ENCODE measurements at places on chromosomes 12 and 14.

DNA sequence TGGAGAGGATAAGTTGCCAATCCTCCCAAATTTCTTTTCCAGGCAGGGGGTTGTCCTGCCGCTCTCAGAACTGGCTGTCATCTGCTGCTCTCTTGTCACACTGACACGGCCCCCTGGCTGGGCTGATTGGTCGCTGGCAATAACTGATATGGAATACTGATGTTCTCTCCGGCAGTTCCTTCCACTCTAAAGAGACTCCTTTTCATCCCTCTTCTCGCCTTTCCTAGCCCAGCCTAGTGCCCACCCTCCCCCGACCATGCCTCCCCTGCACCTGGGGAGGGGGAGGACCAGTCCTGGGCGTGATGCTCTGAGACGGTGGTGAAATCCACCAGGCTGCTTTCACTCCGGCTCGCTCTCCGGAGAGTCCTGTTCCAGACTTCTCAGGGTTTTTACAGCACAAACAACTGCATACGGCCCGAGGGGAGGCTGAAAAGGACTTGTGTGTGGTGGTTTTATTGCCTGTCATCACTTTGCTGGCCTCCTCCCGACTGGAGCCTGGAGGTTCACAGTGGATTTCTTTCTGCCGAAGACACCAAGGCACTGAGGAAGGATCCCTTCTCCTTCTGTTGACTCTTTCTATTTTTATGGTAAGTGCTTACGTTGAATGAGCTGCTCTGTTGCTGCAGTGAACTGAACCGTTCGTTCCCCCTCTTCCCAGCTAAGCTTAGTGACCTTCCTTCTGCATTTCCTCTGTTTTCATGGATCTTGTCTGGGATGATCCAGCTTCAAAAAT lies at the start of gene ANO4:
Gene ANO4, plus strand, starts transcription at position 336 of the 733 bp plus-strand sequence. CDS start 107,010 bp downstream, outside the sequence.
- ATAC-seq: no peak
- H3K4me1 ChIP-seq: no peaks in the 10 kb centered on the region
- H3K36me3 ChIP-seq: no peaks in the 10 kb centered on the region
- H3K4me3 ChIP-seq: no peak within 1 kb of the TSS
- H3K27me3 ChIP-seq: peaks cover 5% of the 10 kb centered on the region
- H3K27ac ChIP-seq: no peak within 1 kb of the TSS

DNA sequence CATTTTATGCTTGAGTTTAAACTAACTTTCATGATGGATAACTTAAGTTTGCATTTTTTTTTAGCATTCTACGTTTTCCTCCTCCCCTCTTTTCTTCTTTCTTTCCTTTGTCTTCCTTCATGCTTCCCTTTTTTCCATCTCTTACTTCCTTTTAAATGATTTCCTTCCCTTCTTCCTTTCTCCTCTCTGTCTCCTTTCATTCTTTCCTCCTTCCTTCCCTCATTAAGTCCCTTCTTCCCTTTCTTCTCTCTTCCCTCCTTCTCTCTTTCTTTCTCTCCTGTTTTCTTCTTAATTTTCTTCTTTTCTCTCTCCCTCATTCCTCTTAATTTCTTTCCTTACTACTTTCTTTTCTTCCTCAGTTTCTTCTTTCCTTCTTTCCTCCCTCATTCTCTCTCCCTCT lies 376.0 kb downstream of the LRIG3 start:
- H3K27ac ChIP-seq: no peak overlapping the region
- no peaks in the 10 kb centered on the region for H3K4me1 ChIP-seq
- no peak overlapping the region for H3K4me3 ChIP-seq
- H3K36me3 ChIP-seq: no peaks in the 10 kb centered on the region
- no peak for ATAC-seq

- no peaks in the 10 kb centered on the region for H3K36me3 ChIP-seq
- H3K27me3 ChIP-seq: no peaks in the 10 kb centered on the region
Observed at GRCh38 chr14:61488417-61489401, 167.3 kb downstream of the PRKCH start.

DNA sequence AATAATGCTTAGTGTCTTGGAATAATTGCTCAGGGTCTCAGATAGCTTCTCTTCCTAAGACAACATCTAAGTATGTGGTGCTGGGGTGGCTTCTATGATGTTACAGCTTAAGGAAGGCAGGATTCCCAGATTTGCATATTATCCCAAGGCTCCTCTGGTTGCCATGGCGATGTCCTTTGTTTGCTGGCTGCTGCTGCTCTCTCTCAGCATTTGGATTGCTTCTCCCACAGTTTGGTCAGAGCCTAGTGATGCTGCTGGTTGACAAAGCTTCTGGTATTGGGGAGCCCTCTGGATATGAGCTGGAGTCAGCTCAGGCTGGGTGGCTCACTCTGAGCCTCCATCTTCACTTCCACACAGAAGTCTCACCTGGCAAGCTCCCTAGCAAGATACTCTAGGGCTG lies 56.4 kb upstream of the FBXO33 start:
- no peaks in the 10 kb centered on the region for H3K36me3 ChIP-seq
- H3K27me3 ChIP-seq: no peaks in the 10 kb centered on the region
- no peak overlapping the region for H3K4me3 ChIP-seq
- H3K27ac ChIP-seq: no peak overlapping the region
- no peaks in the 10 kb centered on the region for H3K4me1 ChIP-seq

DNA sequence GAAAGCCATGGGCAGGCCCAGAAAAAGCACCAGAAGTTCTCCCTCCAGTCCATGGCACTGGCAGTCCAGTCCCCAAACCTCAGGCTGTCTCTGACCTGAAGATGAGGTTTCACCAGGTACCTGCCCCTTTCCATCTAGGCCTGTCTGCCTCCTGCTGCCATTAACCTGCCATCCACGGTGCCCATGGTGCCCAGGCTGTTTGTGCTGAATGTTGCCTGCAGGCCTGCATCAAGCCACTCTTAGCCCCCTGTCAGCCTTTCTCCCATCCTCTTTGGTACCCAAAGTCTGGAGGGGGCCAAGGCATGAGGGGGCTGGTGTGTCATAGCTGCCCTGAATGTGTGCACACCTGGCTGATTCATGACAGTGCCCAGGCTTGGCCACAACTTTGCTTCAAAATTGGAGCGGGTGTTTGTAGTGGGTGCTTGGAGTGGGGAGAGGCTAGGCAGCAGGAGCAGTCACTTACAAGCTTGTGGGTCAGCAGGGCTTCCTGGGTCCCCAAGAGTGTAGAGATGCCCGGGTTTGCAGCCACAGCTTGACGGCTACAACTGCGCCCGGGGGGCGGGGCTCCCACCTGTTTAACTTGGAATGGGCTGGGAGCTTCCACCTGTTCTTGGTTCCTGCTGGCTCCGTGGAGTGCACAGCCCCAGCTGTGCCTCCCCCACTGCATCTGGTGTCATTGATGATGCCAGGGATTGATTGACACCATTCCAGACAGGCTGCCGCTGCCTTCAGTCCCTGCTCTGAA lies 88.5 kb downstream of the GPHN start:
- no peak for ATAC-seq
- H3K36me3 ChIP-seq: no peaks in the 10 kb centered on the region
- H3K4me3 ChIP-seq: no peak overlapping the region

- H3K4me3 ChIP-seq: no peak overlapping the region
- H3K27ac ChIP-seq: no peak overlapping the region
- no peak for ATAC-seq
- H3K36me3 ChIP-seq: peaks cover 62% of the 10 kb centered on the region
- no peaks in the 10 kb centered on the region for H3K4me1 ChIP-seq
- no peaks in the 10 kb centered on the region for H3K27me3 ChIP-seq
Observed at GRCh38 chr12:122348505-122348904, 74.0 kb downstream of the CLIP1 start.

DNA sequence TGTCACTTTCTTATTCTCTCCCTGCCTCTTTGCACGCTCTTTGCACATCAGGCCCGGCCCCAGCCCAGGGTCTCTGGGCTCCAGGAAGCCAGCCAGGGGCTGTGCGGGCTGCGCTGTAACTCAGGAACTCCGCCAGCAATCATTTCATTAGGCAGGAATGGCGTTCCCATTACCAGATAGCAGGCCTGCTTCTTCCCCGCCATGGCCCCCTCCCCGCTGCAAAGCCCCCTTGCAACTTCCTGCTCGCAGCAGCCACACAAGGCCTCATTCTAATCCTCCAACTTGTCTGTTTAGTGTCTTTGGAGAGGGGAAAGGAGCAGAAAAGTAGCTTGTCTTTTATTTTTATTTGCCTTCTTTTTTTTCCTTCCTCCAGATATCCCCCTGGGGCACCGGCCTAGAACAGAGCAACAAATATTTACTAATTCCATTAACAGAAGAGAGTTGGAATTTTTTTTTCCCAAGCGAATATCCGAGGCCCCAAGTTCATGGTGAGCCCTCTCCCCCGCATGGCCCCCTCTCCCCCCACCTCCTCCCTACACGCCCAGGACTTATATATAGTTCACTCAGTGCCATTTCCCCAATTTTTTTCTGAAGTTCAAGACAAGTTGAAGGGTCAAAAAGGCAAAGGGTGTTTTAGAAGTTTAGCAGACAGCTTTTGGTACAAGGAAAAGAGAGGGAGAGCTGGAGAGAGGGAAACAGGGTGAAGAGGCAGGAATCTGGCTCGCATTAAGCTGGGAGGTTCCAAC lies 329.4 kb upstream of the TBX3 start:
- H3K27ac ChIP-seq: no peak overlapping the region
- no peaks in the 10 kb centered on the region for H3K36me3 ChIP-seq
- H3K4me3 ChIP-seq: no peak overlapping the region
- no peak for ATAC-seq

Data from activated T-helper 17 cell treated with anti-CD3 and anti-CD28 coated beads, Interleukin-2, amount 50 U/mL, for 72 hours (primary cell).